ENCODE measurements at places on chromosomes 2 and 18.

DNA sequence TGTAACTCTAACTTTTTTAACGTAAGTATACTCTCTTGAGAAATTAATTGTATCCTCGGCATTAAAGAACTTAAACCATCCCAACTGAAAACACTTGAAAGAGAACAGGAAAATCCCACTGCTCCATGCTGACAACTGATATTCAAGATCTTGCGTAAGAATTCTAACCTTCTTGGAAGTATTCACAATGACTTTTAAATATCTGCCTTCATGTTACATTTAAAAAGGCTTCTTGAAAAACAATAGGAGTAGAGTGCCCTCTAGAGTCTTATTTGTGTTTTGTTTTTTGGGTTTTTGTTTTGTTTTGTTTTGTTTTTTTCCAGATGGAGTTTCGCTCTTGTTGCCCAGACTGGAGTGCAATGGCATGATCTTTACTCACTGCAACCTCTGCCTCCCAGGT is 65.4 kb upstream of the DNAJC10 start:
- no peak for DNase-seq

GRCh38 chr18:59276047-59276446 is 2.8 kb upstream of the RAX start:
- no peak for DNase-seq

DNA sequence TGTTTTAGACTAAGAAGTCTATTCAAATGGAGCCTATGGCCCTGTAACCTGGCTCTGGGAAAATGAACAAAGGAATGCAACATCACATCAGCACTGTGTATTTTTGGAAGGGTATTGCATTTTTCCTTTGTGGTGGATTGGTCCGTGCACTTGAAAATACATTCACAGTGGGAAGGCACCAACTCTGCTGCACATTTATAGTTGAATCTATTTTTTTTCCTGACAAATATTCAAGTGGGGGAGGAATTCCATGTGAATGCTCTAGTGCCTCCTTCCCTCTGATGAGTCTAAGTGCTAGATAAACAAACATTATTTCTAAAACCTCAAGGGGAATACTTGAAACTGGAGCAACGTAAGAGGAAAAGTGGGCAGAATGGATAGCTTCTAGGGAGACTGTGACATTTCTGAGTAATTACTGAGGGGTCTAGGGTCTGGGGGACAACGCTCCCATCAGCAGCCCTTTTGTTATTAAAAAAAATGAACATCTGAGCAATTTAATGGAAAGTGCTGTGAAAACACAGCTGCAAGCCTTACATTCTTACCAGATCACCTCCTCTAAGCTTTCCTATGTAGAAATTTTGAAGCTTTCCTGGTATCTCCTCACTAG is 208.2 kb downstream of the SLC8A1 start:
- DNase-seq: no peak

DNA sequence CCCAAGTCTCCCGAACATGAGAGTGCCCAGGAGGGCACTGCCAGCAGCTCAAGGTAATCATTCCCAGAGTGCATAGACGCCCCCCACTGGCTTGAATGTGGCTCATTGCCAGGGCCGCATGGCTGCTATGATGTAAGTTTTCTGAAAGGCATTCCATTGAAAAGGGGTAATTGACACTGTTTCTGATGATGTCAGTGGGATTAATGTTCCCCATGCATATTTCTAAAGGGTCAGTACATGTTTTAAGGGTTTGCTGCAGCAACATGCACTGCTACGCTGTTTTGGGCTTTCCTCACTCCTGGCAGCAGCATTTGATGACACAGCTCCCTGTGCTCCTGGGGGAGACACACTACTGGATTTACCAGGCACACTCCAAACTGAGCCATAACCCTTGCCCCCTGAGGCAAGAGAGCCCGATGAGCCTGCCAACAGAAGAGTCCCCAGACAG is 36.7 kb downstream of the KIAA2012 start:
- DNase-seq: peak; percentile 74

DNA sequence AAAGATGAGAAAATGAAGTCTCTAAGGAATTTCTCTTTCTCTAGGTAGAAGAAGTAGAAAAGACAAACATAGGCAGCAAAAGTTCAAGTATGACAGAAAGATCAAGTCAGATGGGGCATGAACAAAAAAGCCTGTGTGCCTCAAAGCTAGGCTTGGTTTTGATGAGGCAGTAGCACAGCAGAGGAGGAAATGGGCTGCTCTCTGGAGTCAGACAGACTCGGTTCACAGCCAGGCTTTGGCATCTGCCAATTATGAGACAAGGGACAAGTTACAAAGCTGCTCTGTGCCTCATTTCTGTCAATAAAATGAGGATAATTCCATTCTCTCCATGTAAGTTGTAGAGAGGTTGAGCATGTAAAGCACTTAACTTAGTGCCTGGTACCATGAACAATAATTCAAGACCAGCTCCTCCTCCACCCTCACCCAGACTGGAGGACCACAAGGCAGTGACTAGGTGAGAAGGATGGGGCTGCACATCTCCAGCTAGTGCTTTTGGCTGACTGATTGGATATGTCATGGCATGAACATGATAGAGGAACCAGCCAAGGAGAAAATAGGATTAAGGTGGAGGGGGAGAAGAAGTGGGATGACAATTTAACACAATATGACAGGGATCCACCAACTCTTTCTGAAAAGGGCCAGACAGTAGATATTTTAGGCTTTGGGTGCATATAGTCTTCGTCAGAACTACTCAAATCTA is 84.6 kb downstream of the TMEM163 start:
- DNase-seq: no peak

DNA sequence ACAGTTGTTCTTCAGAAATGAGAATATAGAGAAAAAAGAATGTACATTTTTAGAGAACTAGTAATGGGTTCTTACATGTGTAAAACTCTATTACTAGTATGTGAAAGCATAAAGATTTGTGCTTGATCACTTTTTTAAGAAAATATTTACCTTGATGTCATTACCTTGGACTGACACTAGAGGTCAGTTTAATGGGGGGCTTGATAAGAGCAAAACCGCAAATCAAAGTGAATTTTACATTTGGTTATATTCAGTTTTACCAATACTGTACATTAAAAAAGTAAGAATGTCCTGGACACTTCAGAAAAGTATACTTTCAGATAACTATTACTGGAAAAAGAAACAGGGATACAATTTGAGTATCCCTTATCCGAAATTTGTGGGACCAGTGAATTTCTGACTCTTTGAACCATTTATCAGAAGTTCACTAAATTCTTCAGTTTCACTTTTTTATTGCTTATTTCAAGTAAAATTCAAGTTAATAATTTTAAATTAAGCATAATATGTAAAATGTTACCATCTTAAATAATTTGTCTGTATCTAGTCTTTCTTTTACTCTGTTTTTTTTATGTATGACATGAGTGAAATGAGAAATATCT is 1149.5 kb downstream of the DSC3 start:
- DNase-seq: no peak

DNA sequence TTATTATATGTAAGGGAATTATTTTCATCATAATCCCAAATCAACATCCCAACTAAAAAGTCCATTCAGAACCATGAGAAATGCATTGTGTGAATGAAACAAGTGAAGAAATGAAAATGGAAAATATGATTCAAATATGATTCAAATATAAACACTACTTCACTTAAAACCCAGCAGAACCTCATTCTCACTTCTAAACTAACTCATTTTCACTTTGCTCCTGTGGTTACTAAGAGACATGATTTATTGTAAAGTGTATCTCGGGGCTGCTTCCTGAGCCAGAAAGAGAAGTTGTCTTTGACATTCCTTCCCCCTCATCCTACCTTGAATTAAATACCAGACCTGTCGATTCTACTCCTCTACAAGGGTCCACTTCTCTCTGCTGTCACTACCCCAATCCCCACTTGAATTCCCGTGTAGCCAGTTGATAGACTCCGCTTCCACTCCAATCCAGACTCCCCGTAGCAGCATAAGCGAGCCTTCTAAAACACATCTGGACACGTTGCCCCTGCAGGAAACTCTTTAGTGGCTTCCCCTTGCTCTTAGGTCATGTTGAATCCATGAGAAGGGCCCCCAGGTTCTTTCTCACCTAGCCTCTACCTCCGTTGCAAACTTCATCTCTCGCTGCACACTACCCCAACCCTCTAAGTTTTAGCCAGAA is 697.0 kb upstream of the ID2 start:
- no peak for DNase-seq

DNA sequence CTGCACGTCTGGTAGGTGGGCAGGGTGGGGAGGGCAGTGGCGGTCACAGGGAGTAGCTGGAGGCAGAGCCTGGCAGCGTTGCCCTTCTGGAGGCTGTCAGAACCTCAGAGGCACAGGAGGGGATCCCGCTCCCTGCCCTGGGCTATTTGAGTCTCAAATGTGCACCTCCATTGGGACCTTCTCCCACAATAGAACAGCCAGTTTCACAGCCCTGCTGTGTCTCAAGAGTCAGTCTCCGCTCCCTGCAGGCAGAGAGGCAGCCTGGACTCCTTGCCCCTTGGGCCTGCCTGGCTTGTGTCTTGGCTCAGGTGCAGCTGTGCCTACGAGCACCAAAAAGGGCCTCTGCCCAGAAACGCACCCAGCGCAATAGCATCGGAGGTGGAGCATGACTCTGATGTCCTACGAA is 57.4 kb downstream of the FAM168B start:
- peak; percentile 65 for DNase-seq

- DNase-seq: no peak
Observed at GRCh38 chr2:46703588-46703987, 212.0 kb downstream of the MCFD2 start.

- DNase-seq: peak; percentile 70
Observed at GRCh38 chr2:127217470-127218325, 2.4 kb downstream of the CYP27C1 start.

- DNase-seq: no peak
Observed at GRCh38 chr2:193199322-193199721, 1004.6 kb upstream of the TMEFF2 start.

Data from endodermal cell (in vitro differentiated cells).